Activated CD4-positive, CD25-positive, alpha-beta regulatory T cell (primary cell): ENCODE measurements at places on chromosomes 7 and 10.

DNA sequence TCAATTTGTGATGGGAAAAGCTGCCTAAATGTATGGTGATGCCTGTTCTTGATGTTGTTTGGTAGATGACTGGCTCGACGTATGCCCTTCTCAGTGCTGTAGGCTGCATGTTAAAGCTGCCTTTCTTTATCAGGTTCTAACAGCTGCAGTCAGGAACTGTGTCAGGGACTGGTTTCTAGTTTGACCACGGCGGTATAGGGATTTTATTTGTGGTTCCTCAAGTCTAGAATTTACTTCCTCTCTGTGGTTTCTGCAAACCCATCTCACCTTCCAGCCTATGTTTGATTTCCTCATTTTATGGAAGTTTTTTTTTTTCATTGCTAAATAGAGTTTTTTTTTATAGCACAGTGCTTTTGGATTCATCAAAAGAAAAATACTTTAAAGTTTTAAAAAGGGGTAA, 26.5 kb downstream of the LMTK2 start:
- DNase-seq: no peak

DNA sequence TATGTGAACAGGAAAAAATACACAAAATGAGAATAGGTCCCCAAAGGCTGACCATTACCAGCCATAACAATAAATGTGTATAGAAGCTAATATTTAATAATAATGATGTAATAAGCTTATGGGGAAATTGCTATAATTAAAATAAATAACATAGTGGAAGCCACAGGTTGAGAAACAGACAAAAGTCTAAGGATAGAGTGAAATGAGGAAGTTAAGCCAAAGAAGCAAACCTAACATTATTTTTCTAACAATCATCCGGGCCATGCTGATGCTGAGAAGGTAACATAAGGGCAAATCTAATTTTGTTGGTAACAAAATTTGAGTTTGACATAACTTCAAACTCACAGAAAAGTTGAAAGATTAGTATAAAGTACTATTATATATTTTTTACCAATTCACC, 115.9 kb downstream of the MICU1 start:
- no peak for DNase-seq

DNA sequence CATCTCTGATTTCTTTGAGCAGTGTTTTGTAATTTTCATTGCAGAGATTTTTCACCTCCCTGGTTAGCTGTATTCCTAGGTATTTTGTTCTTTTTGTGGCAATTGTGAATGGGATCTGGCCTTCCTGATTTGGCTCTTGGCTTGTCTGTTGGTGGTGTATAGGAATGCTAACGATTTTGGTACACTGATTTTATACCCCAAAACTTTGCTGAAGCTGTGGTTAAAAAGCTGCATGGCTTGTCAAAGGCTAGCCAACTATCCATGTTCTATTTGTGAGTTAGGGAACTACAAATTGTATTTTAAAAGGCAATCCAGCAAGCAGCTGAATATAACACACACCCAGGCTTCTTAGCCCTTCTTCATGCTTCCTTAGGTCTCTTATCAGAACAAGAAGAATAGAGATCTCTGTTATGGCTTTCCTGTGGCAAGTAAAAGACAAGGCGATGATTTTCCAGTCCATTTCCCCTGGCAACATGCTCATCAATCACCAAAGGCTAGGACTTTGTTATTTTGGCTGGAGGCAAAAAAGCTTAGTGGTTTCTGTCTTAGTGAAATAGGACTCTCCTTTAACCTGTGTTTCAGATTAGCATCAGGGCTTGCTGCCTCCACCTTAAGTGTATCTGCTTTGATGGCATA, 77.5 kb downstream of the CDK6 start:
- no peak for DNase-seq

DNA sequence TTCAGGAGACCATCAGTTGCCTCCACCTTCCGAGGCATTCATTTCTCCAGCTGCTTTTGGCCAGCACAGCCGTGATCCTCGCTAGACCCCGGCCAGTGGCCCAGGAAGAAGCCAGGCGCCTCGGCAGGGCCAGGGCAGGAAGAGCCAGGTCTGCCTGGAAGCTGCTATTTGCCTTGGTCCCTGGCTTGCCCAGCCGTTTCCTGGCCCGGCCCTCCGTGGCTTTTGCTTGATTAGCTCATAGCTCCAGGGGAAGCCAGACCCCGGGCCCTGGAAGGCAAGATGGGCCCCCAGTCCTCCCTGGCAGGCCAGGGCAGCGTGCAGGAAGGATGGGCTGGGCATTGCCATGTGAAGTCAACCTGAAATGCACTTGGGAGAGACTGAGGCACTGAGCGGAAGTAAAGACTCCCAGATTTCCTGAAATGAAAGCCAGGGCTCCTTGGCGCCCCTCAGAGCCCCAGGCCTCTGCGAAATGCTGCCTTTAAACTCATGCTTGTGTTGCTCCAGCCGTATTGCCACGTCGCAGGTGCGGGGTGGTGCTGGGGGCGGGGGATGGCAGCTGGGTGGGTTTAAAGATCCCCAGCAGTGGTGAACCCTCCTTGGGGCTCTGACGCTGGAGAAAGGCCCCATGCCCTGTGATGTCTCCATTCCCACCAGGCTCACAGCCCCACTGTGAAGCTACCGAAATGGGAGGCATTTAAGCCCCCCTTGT, 160.6 kb downstream of the GRK5 start:
- no peak for DNase-seq

DNA sequence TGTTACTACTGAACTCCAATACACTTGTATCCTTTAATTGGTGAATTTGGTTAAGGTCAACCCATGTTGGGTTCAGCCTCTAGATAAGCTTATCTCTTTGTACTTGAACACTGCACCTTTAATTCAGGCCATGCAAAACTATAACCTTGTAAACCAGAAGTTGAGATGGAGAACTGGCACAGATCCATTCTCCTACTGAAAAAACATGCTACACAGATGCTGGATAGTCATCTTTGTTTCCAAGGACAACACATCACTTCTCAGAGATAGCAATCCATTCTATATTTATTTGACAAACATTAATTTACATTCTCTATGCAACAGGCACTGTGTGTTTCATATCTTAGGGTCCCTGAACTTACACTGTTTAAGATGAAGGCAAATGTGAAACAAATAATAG, 2.9 kb upstream of the CDK14 start:
- DNase-seq: no peak

- no peak for DNase-seq
Measured at GRCh38 chr10:101172741-101173140, 41.6 kb downstream of the TLX1 start.

GRCh38 chr10:121270906-121271305, 327.3 kb downstream of the FGFR2 start:
- no peak for DNase-seq

DNA sequence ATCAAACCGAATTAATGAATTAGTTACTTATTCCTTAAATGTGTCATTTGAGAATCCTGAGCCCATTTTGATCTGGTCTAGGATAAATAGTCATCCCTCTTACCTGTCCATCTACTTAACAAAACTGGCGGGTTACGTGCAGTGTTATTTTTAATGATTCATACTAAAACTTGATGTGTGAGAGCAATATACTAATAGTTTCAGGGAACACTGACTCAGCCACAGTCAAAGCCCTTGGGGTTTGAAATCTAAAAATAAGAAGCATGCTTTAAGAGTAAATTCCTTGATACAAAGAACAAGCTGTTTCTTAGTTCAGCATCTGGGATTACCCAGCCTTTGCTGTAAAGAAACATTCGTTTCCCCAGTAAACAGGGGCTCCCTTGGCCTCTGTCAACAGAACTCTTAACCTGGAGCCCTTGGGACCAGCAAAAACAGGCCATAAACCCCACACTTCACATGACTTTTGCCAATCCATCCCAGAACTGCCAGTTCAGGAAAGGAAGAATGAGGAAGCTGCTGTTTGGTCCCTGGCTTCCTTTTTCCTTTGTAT, 370.6 kb upstream of the IGFBP3 start:
- no peak for DNase-seq

DNA sequence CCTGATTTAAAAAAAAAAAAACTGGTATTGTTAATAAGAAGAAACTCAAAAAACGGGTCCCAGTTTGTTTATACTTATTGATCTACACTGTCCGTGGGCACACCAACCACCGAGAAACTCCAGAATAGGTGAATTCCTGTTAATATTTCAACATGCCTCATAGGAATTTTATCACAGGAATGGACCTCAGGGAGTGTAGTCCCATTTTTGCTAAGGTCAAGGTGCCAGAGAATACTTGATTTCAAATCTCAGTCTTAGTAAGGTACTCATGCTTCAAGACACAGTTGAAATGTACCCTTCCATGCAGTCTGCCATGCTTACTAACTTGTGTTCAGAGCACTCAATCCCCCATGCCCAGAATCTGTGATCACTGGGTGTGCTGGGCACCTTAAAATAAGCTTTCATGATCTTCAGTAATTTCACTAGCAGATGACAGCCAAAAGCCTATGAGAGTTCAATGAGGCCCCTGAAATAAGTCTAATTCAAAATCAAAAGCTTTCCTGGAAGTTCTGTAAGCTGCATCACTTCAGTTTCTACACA, 385.7 kb downstream of the TNS3 start:
- DNase-seq: no peak

GRCh38 chr7:159064816-159065510, 79.7 kb downstream of the VIPR2 start:
- DNase-seq: no peak

DNA sequence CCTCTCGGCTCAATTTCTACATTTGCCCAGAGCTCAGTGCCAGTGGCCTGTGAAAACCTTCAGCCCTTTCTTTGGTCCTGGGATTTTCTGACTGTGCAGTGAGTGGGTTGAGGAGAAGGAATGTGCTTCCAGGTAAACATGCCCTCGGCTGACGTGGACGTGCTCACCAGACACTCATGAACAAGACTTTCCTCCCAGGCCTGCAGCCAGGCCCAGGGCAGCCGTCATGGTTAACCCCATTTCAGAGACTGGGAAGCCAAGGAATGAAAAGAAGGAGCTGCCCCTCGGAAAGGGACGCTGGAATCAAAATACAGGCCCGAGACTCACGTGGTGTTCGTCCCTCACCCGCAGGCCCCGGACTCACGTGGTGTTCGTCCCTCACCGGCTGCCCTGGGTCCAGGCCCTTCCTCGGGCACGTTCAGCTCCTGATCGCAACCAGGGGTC, 8.8 kb upstream of the CALML5 start:
- no peak for DNase-seq

DNA sequence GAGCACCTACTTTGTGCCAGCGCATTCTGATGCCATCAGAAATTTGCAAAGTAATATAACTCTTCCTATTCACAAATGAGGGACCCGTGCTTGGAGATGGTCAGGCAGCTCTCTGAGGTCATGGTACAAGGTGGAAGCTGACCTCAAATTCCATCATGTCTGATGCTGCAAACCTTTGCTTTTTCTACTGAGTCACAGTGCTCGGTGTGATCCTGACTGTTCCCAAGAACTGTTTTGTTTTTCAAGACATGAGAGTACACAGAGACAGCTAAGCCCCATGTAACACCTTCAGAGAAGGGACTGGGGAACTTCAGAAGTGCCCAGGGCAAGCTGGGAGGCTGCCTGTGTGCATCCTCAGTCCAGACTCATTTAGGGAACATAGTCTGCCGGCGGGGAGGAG, 111.3 kb downstream of the FRMD4A start:
- DNase-seq: no peak

GRCh38 chr10:57948796-57949195, 318.9 kb downstream of the IPMK start:
- no peak for DNase-seq

- DNase-seq: no peak
Measured at GRCh38 chr10:116707981-116708380, 34.4 kb downstream of the HSPA12A start.

DNA sequence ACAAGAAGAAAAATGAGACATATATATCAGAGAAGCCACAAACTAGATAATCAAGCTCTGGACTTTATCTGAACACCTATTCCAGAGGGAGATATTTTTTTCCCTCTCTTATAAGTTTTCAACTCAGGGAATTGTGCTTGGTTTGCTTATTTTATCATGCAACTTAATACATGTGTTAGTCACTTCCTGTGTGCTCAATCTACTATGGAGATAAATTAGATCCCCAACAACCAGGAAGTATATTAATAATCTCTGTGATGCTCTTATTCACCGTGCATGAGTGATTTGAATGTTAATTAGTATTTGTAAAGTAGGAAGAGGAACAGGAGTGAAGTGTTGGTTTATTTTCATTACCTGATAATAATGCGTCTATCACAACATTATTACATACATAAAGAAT, 38.8 kb upstream of the ZNF365 start:
- DNase-seq: no peak

- no peak for DNase-seq
Measured at GRCh38 chr7:75924889-75925288, 9.9 kb downstream of the POR start.

DNA sequence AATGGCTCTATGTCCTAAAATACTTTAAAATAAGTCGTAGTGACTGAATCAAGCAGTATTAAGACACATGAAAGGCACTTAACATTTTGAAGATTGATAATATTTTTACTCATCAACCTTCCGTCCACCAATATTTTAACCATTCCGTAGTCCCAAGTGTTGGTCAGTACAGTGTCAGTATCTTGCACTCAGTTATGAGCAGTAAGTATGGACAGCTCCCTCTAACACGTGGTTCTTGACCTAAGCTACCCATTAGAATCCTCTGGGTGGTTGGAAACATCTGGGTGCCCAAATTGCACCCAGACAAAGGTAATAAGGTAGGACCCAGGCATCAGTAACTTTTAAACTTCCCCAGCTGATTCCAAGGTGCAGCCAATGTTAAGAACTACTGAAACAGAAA, 260.2 kb downstream of the HDAC9 start:
- DNase-seq: no peak

GRCh38 chr10:22723783-22724182, 9.4 kb upstream of the PIP4K2A start:
- DNase-seq: no peak

DNA sequence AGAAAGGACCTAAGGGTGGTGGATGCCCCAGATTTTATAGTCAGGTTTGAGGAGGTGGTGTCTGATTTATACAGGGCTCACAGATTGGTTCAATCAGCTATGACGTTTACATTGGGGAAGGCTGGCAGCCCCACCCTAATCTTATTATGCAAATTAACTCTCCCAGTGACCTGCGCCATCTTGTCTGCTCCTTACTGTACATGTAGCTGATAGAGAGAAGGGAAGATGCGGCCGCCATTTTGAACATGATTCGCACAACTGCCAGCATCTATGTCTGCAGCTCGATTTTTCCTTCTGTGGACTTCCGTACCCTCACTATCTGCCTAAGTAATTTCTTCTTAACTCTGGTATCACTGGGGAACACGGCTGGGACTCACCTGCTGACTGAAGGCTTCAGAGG, 619.0 kb upstream of the DPP6 start:
- DNase-seq: no peak

DNA sequence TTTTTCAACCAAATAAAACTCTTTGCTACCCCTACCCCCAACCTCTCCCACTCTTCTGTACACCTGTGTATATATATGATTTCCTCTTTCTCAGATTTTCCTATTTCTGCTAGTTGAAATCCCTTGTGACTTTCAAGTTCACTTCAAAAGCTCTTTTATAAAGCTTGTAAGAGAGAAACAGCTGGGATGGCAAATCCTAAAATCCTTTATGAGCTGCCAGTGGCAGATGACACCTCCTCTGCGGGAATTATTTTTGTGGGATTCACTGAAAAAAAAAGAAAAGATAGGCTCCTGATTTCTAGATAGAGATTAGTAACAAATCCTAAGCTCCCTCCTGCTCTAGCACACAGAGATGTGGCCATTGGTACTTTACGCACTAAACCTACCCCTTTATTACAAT, 92.9 kb downstream of the AHR start:
- no peak for DNase-seq
